ENCODE measurements at places on chromosomes 11 and 22.

GRCh38 chr11:79857377-79858214, 416.8 kb upstream of the TENM4 start:
- DNase-seq = no peak

DNA sequence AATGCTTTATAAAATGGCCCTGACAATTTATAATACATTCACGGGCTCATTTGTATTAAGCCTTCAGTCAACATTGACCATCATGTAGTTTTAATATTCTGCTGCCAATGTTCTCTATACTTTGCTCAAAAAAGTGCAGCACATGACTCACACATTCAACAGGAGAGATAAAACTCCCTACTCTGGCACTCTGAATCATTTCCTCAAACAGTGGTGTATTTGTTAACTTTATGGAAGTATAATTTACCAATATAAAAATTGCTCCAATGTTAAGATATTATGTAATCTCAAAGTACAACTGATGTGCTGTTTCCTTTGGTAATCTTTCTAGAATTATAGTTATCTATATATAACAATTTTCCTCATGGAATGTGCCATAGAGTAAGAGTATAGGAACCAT, 39.9 kb downstream of the MAML2 start:
- no peak for DNase-seq

DNA sequence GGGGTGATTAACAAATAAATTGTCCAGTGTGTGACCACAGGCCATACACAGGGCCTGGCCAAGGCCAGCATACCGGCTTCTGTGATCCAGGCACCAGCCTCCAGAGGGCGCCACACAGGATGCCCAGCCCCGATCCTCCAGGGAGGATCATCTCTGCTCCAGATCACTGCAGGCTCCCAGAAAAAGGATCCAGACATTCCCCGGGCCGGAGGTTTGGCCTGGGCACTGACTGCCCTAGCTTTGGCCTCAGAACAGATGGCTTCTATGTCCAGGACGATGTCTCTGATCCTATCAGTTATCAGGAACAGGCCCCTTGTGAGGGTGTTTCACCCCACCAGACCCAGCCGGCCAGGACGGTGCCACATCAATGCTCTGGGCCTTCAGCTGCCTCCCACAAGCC, 74.5 kb upstream of the LMO1 start:
- no peak for DNase-seq

GRCh38 chr11:110432713-110433392, 3.1 kb downstream of the FDX1 start:
- no peak for DNase-seq

- no peak for DNase-seq
Measured at GRCh38 chr11:85884581-85885021, 29.4 kb downstream of the CCDC83 start.

- no peak for DNase-seq
Measured at GRCh38 chr11:61133145-61133544, 28.1 kb downstream of the VPS37C start.

DNA sequence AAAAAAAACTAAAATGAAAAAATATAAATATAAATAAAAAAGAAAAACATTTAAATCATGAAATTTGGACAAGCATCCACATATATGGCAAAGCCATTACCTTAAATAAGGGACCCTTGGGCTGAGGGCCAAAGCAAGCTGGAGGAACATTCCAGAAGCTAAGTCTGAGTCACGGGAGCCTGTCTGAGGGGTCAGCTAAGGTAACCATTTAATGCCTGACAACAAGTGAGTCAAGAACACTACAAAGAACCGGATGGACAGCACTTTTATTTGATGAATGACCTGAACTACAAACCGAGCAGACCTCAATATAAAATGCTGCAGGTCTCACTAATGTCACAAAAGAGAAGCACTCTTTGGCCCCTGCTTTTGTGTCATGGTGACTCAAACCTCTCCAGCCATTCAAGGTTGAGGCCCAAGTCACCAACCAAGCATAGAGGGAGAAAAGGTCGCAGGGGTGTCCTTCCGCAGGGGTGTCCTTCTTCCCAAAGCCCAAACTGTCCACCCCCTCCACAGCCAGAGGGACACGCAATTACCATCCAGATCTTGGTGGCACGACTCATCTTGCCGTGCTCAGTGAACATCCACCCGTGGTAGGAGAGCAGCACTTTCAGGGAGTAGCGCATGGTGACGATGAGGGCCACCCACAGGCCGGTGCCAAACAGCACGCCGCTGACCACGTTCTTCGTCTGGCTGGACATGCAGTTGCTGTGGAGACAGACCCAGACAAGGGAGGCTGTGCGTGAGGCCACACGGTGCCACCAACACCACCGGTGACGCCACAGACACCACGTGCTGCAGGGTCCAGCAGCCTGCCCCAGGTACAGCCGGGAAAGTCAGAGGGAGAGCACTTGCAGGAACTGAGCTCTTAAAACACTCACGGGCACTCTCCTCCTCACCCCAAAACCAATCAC, 34.5 kb downstream of the CPT1A start:
- no peak for DNase-seq

- no peak for DNase-seq
Measured at GRCh38 chr22:50227579-50228215, 17.1 kb downstream of the TUBGCP6 start.

GRCh38 chr11:66719111-66719872, 9.7 kb downstream of the SPTBN2 start:
- DNase-seq = no peak

DNA sequence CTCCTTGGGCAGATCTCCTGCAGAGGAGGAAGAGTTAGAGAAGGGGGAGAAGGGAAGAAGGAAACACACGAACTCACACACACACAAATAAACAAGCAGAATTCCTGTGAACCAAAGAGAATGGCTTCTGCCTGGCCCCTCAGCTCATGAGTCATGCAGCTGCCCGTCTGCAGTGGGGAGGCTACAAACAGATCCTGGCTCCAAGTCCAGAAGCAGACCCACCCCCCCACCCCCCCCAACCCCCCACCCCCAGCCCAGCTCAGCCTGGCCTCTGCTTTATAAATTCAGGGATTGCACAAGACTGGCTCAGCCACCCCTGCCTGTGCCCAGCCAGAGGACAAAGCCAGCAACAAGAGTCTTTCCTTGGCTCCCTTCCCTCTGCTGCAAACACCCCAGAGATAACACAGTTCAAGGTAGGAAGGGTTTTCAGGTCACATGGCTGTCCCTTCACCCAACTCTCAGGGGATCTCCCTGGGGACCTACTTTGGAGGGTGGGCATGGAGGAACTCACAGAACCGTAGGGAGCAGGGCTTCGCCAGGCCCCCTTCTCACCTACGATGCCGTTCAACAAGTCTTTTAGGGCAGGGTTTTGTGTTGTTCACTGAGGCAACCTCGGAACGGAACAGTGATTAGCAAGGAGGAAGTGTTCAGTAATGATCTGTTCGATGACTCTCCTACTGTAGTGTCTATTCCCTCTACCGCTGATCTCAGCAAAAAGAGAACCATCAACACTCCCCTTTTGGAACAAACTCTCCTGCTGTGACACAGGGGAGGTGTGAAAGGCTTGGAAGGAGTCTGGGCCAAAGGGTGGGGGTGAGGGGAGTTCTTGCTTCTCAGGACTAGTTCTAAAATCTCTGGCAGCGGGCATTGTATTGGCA, 35.5 kb downstream of the RPL27A start:
- DNase-seq = no peak

DNA sequence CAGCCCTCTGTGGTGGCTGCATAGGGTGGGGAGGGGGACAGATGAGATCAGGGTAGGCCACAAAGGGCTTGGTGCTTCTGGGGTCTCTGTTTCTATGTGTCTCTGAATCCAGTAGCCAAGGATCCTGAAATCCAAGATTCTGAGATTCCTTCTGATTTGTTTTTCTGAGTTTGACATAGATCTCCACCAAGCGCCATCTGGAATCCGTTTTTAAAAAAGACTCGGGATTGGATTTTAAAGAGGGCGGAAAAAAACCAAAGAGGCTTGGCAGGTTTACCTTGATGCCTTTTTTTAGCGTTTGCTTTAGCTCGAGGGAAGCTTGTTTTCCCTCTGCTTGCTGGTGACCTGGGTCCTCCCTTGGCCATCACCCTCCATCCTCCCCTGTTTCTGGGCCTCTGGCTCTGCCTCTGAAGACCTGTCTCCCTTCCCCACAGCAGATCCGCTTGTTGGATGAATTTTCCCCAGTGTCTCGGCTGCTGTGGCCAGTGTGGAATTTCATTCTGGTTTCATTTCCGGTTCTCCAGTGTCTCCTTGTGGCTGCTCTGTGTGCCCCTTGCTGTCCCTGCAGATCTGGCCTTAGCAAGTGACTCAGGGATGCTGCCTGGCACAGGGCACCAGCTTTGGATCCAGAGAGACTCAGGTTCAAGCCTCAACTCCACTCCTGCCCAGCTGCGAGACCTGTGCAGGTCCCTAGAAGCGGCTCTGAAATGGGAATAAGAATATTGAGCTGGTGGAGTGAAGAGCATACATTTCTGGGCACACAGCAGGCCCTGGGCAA, 15.1 kb downstream of the SYNGR1 start:
- no peak for DNase-seq

GRCh38 chr11:6022956-6023355, 7.6 kb downstream of the OR56A1 start:
- no peak for DNase-seq

DNA sequence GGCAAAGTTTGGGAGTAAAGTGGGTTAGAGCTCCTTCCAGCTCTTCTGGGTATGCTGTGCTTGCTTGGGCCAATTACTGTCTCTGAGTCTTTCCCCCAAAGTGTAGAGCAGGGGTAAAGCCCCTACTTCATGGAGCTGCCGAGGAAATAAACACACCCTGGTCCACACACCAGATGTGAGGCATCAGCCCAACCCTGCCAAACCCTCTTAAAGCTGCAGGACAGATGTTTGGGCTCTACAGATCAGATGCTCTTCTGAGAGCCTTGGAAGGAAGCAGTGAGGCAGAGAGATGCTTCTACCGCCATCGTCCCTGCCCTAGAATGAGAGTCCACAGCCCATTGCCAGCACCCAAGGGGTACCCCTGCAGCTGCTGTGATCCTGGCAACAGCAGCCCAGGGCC, 64.7 kb downstream of the ELFN2 start:
- no peak for DNase-seq

DNA sequence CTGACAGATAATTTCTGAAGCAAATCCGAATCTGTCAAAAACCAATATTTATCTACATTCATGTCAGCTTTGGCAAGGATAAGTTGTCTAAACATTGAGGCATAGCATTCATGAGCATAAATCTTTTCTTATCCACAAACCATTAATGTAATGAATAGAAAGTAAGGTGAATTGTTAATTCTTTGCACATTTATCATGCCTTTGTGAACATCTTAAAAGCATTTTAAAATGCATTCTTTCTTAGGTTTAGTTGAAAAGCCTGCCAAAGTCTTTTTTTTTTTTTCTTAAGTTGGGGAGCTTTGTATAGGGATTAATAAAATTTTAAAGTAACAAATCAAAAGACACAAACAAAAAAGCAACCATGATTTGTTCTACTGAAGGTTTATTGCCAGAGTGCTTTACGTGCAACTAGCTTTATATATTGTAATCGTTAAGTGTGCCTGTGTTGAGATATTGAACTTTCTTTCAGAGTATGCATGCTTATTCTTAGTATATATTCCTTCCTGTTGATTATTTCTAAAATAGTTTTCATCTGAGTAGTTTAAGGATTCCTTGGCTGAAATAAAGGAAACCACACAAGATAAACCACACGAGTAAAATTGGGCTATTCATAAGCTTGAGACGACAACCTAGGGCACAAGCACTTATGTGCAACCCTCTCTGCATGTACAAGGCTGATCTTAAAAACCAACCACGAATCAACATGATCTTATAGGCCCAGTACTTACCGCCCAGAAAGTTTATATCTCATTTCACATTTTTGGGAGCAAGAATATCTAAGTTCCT, 1110.9 kb upstream of the CNTN5 start:
- no peak for DNase-seq

GRCh38 chr11:125180413-125181305, 16.1 kb downstream of the PKNOX2 start:
- no peak for DNase-seq

Measured in activated T-helper 1 cell treated with anti-CD3 and anti-CD28 coated beads, Interleukin-2, amount 50 U/mL, for 16 hours (primary cell).